Ecto neural progenitor cell (in vitro differentiated cells): ENCODE measurements at places on chromosomes 7 and 10.

DNA sequence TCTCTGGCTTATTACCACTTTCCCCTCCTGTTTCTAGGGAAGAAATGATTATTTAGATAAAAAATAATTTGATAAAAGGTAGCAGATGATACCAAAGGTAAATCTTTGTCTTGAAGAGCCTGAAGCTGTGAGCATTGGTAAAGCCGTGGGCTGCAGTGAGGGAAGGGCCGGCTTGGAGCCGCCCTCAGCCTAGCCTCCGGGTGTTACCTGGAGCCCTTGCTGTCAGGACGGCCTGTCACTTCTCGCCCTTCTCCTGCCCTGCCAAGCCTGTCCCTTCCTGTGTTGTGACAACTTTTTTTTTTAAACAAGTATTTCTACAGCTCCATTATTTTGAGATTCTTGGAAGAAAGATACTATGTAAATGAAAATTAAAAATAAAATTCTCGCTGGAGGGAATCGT, 7.0 kb downstream of the CUX1 start:
- no peak for DNase-seq

DNA sequence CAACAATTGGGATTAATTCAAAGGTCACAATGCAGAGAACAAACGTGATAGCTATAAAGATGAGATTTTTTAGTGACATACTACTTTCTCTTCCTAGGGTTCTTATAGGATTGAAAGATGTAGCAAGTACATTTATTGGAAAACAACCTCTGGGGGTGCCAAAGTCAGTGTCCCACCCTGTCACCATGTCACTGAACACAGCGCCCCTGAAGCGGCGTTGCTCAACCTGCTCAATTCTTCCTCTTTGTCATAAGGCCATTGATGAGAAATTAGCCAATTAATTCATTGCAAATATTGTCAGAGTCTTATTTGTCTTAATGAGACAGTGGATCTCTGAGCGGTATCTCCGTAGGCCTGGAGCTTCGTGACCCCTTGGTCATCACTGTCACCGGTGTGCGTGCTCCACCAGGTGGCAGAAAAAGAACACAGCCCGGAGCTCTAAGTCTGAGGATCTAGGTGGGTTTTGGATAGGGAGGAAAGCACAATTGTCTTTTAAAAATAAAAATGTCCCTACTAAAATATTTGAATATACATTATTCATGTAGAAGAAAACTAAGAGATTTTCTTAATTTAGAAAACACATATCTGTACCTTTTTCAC, 362.6 kb downstream of the PAXIP1 start:
- DNase-seq = no peak

DNA sequence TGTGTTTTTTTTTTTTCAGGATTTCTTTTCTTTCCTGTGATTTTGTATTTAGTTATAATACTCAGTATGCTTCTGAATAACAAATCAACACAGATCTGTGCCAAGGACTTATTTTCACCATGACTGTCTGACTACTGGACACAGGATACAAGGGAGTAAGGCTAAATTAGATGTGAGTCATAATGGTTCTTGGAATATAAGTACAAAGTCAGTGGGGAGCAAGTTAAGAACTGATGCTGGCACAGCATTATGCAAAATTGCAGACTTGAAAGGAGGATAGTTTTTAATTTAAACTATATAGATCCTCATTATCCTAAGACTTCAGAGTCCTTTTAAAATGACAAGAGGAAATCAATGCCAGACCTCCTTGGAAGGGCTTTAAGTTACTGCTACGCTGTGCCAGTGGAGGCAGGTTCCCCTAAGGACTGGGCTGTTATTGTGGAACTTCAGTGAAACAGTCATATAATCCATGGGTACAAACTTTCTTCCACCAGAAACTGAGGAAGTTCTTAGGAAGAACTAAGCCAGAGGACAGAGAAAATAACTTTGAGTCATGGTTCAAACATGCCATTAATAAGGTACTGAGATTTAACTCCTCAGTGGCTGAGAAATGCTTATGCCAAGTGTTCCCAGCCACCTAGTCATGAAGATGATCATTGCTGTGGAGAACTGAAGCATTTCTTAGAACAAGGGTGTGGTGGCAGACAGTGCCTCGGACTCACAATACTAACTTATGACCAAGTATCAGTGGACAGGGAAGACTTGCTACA, 531.2 kb downstream of the HTR7 start:
- no peak for DNase-seq

- DNase-seq = no peak
These were observed 70.1 kb upstream of the VWC2 start for GRCh38 chr7:49703337-49703736.

DNA sequence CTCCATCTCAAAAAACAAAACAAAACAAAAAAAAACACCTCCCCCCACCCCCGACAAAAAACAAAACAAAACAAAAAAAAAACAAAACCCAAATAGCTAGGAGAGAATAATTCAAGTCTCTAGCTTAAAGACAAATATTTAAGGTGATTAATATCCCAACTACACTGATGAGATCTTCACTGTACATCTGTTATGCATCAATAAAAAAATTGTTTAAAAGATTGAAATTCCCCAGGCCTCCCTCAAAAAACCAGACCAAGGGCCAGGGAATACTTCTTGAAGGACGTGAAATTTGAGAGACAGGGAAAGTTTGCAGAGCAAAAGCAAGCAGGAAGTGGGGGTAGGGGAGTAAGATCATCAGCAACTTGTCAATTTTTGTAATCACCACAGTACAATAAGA, 232.6 kb downstream of the REEP3 start:
- no peak for DNase-seq
